ENCODE measurements at places on chromosomes 11 and 22.

GRCh38 chr11:41134971-41135370 lies 324.5 kb downstream of the LRRC4C start:
- no peaks in the 10 kb centered on the region for H3K27me3 ChIP-seq
- no peak overlapping the region for H3K4me3 ChIP-seq
- no peak overlapping the region for H3K27ac ChIP-seq
- no peaks in the 10 kb centered on the region for H3K36me3 ChIP-seq
- no peaks in the 10 kb centered on the region for H3K4me1 ChIP-seq

DNA sequence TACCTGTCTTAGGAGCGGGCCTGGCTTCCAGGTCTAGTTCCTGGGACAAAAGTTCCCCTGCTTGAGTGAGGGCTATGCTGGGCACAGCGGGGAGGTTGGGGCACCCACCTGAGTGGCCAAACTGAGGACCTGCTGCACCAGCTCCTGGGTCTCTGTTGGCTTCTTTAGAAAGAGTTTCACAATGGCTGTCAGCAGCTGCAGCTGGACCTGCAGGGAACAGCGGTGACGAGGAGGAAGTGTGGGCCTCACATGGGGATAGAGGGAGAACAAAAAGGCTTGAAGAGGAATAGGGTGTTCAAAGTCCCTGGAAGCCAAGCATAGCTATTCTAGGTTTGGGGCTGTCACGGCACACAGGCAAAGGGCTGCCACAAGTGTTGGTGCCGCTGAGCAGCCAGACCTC lies 26.7 kb upstream of the RASL10A start:
- H3K4me1 ChIP-seq = peaks cover 41% of the 10 kb centered on the region
- H3K27me3 ChIP-seq = no peaks in the 10 kb centered on the region
- DNase-seq = no peak
- H3K27ac ChIP-seq = no peak overlapping the region

GRCh38 chr11:118438314-118438931 lies 2.1 kb downstream of the KMT2A start:
- H3K27me3 ChIP-seq = no peaks in the 10 kb centered on the region
- peaks cover 48% of the 10 kb centered on the region for H3K4me1 ChIP-seq
- no peak overlapping the region for H3K27ac ChIP-seq
- H3K4me3 ChIP-seq = peak overlapping the region; percentile 69
- peaks cover 12% of the 10 kb centered on the region for H3K36me3 ChIP-seq

DNA sequence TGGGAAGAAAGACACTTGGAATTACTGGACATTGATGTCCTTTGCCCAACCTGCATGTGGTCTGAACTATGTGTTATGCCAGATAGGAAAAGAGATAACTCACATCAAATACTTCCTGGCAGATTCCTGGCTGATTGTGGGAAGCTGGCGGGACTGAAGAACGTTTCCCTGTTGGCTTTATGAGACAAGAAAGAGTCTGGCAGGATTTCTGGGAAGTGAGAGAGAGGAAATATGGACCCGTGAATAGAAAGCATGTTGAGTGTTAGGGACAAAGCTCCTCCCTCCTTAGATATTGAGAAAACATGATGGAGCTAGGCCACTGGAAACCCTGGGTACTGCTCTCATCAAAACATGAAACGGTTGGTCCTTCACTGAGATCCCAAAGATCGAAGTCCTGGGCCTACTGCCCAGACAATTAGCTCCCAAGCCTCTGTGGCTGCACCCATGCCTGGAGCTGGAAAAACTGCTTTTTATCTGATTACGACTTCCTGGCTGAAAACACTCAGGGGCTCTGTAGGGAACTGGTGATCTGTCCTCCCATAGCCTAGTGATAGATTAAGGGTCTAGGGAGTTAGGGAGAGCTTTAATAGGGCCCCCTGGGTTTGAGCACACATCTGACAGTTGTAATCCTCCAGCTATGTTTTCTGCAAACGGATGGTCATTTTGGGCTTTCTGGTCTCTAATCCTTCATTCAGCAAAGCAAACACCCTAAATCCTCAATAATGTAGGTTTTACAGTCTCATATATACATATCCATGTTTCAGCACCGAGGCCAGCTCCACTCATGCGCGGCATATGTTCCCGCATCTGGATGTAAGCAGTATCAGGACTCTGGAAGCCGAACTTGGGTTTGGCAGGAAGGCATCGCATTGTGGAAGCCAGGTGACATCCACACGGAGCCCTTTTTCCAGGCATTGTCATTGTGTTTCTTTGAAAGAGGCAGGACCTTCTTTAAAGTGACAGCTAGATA lies 6.1 kb upstream of the B3GAT1 start:
- peaks cover 95% of the 10 kb centered on the region for H3K27me3 ChIP-seq
- H3K4me1 ChIP-seq = no peaks in the 10 kb centered on the region
- H3K27ac ChIP-seq = no peak overlapping the region
- no peaks in the 10 kb centered on the region for H3K36me3 ChIP-seq
- no peak overlapping the region for H3K4me3 ChIP-seq
- no peak for DNase-seq

- peak; percentile 80 for DNase-seq
- peak overlapping the region; percentile 96 for H3K27ac ChIP-seq
- H3K27me3 ChIP-seq = no peaks in the 10 kb centered on the region
- H3K4me1 ChIP-seq = peaks cover 61% of the 10 kb centered on the region
- no peaks in the 10 kb centered on the region for H3K36me3 ChIP-seq
- H3K4me3 ChIP-seq = peak overlapping the region; percentile 36
Observed at GRCh38 chr11:73258104-73259035, 13.8 kb upstream of the P2RY6 start.
